NAMALWA (cell line): ENCODE measurements at places on chromosomes 5 and 9.

DNA sequence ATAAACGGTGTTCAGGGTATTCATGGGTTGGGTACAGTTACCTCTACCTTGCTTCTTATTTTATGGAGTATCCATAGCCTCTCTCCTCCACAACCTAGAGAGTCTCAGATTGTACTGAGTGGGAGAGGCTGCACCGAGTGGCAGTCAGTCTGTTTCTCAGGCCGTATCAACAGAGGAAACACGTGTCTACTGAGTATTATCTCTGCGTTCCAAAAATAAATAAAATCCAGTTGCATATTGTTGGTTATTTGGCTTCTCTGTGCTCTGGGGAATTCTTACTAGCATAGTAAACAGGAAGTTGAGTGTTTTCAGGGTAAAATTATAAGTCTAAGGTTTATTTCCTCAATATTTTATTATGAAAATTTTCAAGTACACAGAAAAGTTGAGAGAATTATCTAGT, 231.0 kb downstream of the ARHGEF28 start:
- DNase-seq = no peak

DNA sequence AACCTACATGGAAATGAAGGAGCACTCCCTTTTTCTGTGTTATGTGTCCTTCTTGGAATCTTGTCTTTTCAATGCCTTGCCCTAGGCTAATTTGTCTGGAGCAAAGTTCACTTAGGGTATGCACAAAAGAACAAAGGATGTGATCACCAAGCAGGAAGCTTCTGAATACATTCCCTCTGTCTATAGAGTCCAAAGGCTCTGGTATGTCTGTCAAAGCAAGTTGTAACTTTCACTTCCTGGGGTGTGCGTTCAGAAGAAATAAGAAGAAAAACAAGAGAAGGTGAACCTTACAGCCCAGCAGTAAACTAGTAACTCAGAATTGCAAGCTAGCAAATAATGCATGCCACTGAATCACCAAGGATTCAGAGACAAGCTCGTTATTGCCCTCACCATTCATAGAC, 31.7 kb upstream of the CDH6 start:
- no peak for DNase-seq

DNA sequence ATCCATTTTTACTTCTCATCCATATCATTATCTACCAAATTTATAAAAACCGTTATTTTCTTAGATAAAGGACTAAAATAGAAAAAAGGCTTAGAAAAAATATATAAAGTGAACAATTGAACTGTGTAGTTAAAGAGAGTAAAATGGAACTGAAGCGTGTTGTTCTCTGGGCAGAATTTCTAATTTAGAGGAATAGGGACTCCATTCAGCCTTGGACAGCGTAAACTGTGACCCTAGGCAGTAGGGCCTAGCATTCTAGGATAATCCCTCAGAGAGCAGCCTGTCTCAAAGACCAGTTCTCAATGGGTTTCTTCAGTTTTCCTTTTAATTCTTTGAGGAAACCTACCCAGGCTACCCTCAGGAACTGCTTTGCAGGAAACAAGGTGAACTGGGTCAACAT, 11.1 kb downstream of the ZNF462 start:
- no peak for DNase-seq

DNA sequence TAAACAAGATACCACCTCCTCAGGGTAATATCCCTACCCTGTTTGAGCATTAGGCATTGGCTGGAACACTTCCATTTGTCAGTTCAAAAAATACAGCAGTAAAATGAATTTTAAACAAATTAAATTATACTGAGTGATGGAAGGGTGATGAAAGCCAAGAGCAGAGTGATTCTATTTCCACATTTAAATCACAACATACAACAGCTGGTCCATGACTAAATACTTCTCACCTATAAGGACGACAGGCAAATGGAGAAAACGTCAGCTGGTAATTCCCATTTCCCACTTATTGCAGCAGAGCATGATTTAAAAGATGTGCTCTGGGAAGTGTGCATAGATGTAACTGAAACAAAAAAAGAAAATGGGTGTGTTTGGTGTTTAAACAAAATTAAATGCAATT, 543.6 kb upstream of the DAB2 start:
- no peak for DNase-seq

- DNase-seq = no peak
Measured at GRCh38 chr5:120297616-120298015, 166.5 kb upstream of the PRR16 start.

DNA sequence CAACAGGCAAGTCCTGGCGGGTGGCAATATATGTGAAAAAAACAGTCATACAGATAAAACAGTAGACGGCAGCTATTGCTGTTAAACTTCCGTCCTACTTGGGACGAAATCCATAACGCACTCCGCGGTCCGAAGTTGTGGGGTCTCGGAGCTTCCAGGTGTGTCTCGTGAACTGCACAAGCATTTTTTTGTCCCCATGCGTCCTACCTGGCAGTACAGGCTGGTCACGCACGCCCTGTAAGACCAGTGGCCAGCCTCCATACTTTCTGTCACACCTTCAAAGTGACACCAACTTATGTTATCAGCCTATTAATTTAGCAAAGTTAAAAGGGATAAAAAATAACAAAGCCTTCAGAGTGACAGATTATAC, 51.3 kb downstream of the TGFBI start:
- DNase-seq = no peak
